Non-pigmented ciliary epithelial cell (primary cell): ENCODE measurements at places on chromosomes 2 and 18.

- peak; percentile 18 for DNase-seq
Observed at GRCh38 chr2:120596990-120597594, 138.6 kb upstream of the GLI2 start.

DNA sequence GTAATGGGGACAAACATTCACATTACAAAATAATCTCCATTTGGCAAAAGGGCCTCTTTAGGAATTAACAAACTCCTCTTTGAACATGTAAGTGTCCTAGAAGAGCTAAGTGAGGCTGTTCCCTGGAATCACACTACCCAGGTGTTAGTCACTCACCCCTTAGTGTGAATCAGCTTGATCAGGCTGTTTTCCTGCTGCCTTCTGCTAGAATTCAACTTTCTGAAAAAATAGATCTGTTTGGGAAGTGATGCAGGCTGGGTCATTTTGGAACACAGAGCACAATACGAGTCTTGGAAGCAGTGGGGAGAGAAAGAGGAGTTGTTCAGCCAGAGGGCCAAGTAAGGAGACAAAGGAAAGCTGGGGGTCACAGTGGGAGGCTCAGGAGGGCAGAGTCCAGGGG is 40.0 kb downstream of the TTC32 start:
- DNase-seq: peak; percentile 9

DNA sequence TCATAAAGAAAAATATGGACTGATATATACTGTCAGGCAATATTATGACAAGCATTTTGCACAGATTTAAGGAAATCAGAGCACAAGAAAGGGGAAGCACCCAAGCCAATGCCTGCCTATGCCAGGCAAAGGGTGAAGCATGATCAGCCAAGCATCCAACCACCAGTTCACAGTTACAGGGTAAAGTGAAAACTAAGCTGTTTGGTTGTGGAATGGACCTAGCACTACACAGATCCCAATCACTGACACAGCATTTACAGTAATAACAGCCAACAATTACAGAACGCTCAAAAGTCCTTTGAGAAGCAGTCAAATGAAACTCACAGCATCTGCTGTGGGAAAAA is 90.3 kb downstream of the SP3 start:
- no peak for DNase-seq

GRCh38 chr18:80103231-80103630 is 5.8 kb upstream of the ADNP2 start:
- DNase-seq: no peak

DNA sequence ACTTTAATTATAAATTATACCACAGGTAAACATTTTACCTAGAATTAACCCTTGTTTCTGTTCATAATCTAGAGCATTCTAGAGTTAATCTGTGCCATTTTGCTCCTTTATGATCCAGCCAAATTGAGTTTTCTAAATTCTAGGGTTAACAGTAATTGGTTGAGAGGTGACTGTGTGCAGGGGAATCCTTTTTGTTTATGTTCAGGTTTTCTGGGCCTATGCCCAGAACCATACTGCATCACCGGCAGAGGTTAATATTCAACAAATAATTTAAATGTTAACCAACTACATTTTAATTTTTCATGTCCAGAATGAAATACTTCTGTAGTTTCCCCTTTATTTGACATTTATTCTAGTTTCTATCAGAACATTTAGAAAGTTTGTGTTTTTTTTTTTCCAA is 32.3 kb downstream of the CARF start:
- no peak for DNase-seq

- DNase-seq: no peak
Observed at GRCh38 chr2:223647258-223647952, 45.2 kb upstream of the SCG2 start.

DNA sequence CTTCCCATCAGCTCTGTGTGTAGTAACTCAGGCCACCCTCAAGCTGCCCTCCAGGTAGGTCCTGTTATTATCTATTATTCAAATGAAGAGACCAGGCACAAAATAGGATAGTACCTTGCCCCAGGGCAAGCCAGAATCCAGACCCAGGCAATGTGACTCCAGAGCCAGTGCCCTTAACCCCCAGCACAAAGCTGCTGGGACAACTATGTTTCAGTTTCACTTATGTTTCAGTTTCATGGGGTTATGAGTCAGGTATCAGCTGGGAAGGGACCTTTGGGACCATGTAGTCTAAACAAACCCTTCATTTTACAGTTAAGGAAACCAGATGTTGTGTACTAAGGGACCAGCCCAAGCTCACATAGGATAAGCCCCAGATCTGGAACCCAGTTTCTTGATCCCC is 10.0 kb downstream of the HK2 start:
- DNase-seq: peak; percentile 51

- DNase-seq: no peak
Observed at GRCh38 chr2:32375228-32375892, 18.5 kb downstream of the BIRC6 start.

GRCh38 chr2:171132086-171132485 is 28.6 kb downstream of the TLK1 start:
- no peak for DNase-seq

- DNase-seq: no peak
Observed at GRCh38 chr18:67134911-67135310, 381.6 kb downstream of the DSEL start.

- no peak for DNase-seq
Observed at GRCh38 chr2:56768973-56769372, 585.2 kb downstream of the CCDC85A start.

GRCh38 chr2:136257893-136258292 is 139.9 kb upstream of the CXCR4 start:
- no peak for DNase-seq

DNA sequence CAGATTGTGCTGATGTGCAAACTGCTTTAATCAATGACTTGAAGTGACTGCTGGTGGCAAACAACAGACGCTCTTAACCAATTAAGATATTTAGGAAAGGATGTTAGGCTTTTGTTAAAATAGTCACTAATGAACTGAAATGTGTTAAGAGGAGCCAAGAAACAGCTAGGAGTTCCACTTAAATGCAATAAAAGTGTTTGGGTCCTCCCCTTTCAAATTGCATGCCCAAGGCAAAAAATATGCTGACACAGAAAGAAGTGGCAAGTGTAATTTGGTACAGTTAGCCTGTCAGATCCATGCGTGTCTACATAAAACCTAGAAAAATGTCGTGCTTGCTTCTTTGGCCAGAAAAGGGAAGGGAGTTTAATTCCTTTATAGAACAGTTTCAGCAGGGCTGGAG is 61.9 kb downstream of the XRCC5 start:
- DNase-seq: no peak

DNA sequence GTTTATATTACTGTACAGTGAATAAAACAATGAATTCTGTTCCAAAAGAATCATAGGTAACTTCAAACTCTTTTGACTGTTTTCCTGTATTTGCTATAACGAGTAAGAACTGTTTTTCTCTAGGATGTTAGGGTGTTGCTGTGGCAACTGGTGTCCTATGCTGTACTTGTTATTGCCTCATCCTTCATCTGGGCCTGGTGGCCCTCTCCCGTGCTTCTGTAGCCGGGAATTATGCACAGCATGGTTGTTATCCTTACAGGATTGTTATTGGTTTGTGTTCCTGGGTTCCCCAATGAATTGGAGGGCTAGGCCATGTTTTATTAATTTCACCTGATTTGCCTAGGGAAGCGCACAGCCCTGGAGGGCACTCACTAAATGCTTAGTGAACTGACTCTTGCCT is 279.2 kb downstream of the PTPRM start:
- DNase-seq: no peak
